ENCODE measurements at places on chromosomes 7 and 10.

DNA sequence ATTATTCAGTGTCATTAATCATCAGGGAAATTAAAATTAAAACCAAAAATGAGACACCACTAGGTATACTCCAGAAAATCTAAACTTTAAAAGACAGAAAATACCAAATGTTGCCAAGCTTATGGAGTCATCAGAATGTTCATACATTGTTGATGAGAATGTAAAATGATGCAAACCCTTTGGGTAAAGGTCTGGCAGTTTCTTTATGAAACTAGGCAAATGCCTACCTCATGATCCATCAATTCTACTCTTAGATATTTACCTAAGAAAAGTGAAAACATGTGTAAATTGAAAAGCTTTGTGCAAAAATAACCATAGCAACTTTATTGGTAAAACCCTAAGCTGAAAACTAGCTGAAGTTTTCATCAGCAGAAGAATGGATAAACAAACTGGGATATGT is 329.5 kb upstream of the MEOX2 start:
- DNase-seq, result no peak

- DNase-seq, result no peak
These were observed 893.4 kb downstream of the XPNPEP1 start for GRCh38 chr10:109029870-109030269.

DNA sequence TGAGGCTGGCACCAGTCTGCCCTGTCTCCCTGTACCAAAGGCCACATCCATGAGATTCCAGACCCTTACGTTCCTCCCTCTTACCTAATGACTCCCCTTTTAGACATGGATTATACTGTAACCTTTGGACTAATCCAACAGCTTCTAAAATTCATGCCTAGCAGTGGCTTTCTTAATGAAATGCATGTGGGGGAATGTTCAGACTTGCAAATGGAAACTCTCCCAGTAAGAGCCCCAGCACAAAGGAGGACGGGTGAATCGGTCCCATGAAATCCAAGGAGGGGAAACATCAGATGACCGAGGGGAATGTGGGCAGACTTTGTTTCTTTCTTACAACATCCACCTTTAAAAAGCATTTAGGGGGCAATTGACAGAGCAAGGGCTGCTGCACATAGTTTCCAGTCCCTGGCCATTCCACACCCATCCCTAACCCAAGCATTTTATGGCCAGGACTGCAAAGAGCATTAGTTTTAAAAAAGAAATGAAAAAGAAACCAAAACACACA is 71.5 kb downstream of the COL13A1 start:
- no peak for DNase-seq

GRCh38 chr10:78604721-78605120 is 464.0 kb upstream of the ZMIZ1 start:
- DNase-seq, result no peak

- no peak for DNase-seq
These were observed 2.9 kb upstream of the ZNF33A start for GRCh38 chr10:38007551-38007950.

GRCh38 chr7:696812-697551 is 29.5 kb upstream of the DNAAF5 start:
- no peak for DNase-seq

- no peak for DNase-seq
These were observed 30.8 kb downstream of the UMAD1 start for GRCh38 chr7:7671361-7671760.

Data from activated CD4-positive, alpha-beta T cell treated with anti-CD3 and anti-CD28 coated beads for 24 hours (primary cell).